Posterior vena cava (tissue), 2 donors: ENCODE measurements at places on chromosomes 1 and 21. TPM values are rescaled to one million over a fixed set of nuclear protein-coding genes. Genes with fewer than 3 reads are reported as not detected.

DNA sequence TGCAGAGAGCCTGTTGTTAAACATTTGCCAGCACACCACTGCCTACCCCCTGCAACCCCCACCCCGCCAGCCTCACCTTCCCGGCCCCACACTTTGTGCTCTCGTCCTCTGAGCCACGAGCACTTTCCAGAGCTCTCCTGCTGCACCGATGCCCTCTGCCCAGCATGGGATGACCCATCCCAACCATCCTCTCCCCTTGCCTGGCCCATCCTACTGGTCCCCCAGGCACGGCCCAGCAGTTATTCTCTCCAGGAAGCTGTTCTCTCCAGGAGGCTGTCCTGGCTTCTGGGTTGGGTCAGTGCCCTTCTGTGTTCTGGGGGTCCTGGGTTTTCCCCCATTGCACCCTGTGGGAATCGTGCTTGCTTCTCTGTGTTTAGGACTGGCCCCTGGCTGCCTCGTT is 60.1 kb upstream of the ABCG1 start:
- DNase-seq = no peak

- DNase-seq = no peak
These were observed 837 bp downstream of the NUDC start for GRCh38 chr1:26922431-26922729.

- no peak for DNase-seq
These were observed 164.0 kb upstream of the UBE2U start for GRCh38 chr1:64039390-64039926.

Gene CADM3
- 45.0 TPM for total RNA-seq

DNA sequence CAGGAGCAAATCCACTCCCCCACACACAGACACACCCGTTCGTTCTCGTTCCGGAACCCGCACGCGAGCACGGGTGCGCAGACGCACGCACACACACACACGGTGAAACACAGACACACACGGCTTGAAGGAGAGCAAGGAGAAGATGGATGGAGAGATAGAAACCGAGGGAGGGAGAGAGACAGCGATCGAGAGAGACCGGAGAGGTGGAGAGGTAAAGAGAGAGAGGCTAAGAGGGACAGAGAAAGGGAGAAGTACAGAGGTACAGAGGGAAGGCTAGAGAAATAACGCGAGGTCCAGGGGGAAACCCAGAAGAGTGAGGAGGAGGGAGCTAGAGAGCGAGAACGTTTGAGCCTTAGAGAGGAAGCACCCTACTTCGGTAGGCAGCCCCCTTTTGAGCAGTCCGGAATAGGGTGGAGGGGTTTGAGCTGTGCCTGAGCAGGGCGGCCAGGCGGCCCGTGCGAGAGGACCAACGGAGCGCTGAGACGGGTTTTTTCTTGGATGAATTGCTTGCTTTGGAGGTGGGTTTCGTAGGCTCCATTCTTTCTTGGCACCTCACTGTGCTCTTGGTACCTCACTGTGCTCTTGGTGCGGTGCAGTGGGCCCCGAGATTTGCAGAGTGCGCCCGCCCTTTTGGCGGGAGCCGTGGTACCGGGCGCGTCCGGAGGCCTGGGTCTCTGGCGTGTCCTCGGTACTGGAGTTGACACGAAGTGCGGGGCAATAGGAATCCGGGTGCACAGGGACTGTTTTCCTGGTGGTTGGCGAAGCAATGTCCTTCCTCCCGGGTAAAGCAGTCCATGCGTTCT is 88.4 kb upstream of the RHOU start:
- DNase-seq = peak; percentile 87

- peak; percentile 22 for DNase-seq
These were observed 42.9 kb upstream of the CITED4 start for GRCh38 chr1:40905061-40905460.

DNA sequence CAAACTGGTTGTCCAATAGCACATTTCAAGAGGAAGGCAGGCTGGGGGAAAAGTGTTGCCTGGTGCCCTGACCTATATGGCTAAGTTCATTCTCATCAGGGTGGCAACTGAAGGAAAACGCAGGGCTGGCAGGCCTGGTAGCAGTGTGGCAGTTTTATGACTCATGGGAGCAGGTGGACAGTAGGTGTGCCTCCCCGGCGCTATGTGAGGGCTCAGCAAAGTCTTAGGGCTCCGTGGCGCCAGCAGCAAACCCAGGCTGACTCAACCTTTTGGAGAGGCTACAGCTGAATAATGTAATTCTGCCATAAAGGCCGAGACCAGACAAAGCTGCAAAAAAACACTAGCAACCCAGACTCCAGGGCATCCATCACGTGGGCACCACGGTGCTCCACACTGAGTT is 23.6 kb downstream of the GADD45A start:
- no peak for DNase-seq

Gene TPRG1L
- 45.6 TPM for total RNA-seq

Gene GJC2
- total RNA-seq = 6.9 TPM
